ENCODE measurements at places on chromosomes 4 and X. TPM values are rescaled to one million over a fixed set of nuclear protein-coding genes. Genes with fewer than 3 reads are reported as not detected.

DNA sequence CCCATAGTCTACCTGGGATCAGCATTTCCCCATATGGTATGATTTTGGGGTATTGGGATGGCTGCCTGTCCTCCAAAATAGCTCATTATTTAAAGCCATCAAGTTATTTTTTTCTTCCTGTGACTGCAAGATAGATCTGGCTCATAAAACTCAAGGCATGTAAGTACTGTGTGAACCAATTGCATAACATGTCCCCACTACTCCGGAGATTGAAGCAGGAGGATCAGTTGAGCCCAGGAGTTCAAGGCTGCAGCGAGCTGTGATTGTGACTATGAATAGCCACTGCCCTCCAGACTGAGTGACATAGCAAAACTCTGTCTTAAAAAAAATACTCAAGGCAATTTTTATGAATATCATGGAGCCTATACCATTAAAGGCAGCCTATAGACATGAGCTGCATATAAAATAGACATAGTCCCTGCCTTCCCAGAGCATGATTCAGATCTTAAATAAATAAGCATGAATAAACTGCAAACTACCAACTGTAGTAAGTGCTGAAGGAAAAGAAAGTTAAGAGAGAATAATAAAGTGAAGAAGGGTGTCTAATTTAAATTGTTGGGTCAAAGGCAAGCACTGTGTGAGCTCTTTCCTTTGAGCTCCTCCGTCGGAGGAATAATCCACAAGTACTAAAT, 16.9 kb upstream of the MMAA start:
- no peaks in the 10 kb centered on the region for H3K36me3 ChIP-seq
- no peak for DNase-seq

DNA sequence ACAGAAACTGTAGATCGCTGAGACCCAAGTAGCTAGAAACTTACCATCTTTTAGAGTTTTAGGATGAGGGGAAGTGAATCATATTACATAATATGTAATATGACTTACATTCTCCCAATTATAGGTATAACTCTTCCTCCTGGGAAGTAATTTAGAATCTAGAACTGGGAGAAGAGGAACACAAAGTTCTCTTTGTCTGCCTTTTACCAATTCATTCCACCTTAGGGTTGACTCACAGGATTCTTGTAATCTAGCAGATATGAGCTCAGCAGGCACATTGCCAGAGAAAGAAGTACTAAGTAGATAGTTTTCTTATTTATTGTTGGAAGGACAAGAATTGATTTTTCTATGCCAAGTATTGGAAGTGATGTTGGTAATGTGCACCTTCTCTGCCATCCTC, 58.0 kb upstream of the CCSER1 start:
- no peak overlapping the region for H3K27ac ChIP-seq
- H3K4me3 ChIP-seq = no peak overlapping the region
- no peaks in the 10 kb centered on the region for H3K4me1 ChIP-seq
- H3K36me3 ChIP-seq = no peaks in the 10 kb centered on the region
- no peaks in the 10 kb centered on the region for H3K27me3 ChIP-seq

GRCh38 chr4:180060159-180060889, 2182.9 kb upstream of the TENM3 start:
- H3K4me1 ChIP-seq = no peaks in the 10 kb centered on the region
- no peak overlapping the region for H3K27ac ChIP-seq
- no peaks in the 10 kb centered on the region for H3K36me3 ChIP-seq
- H3K4me3 ChIP-seq = no peak overlapping the region
- peak; percentile 37 for DNase-seq

DNA sequence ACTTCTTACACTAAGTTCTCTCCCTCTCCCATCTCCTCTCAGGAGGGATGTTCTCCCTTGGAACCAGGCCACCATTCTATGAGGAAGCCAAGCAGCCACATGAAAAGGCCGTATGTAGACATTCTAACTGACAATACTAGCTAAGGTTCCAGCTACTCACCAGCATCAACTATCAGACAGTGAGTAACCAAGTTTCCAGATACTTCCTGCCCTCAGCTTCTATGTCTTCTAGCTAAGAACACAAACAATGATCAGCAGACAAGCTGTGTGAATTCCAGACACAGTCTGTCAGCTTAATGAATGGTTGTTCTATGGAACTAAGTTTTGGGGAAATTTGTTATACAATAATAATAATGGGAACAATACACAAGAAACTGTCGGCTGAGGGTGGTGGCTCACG, 50.8 kb downstream of the SMIM14 start:
- no peak overlapping the region for H3K27ac ChIP-seq

GRCh38 chr4:633976-634598, 8.7 kb downstream of the PDE6B start:
- H3K36me3 ChIP-seq = no peaks in the 10 kb centered on the region
- no peak overlapping the region for H3K27ac ChIP-seq
- no peak overlapping the region for H3K4me3 ChIP-seq
- no peaks in the 10 kb centered on the region for H3K4me1 ChIP-seq

- no peaks in the 10 kb centered on the region for H3K27me3 ChIP-seq
- no peaks in the 10 kb centered on the region for H3K4me1 ChIP-seq
- no peak overlapping the region for H3K4me3 ChIP-seq
- no peaks in the 10 kb centered on the region for H3K36me3 ChIP-seq
Measured at GRCh38 chr4:128670513-128670912, 139.0 kb upstream of the JADE1 start.

DNA sequence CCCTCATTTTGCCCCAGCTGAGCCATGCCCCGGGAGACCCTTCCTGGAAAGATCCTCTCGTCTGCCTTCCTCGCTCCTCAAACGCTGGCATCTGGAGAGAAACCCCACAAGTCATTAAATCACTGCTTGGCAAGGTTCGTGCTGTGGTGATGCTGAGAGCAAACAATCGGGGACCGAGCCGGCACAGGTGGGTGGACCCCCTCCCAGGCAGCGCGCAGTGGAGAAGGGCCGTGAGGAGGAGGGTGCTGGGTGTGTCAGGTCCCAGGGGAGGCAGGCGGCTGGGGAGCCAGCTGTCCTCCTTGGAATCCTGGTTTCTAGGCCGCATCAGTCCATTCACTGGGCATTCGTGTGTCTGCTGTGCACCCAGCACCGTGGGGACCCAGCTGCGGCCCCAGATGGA, 64.9 kb upstream of the PSAPL1 start:
- DNase-seq = no peak
- no peak overlapping the region for H3K4me3 ChIP-seq
- H3K27ac ChIP-seq = no peak overlapping the region

- DNase-seq = no peak
- no peaks in the 10 kb centered on the region for H3K36me3 ChIP-seq
- no peak overlapping the region for H3K27ac ChIP-seq
- H3K4me3 ChIP-seq = no peak overlapping the region
- H3K4me1 ChIP-seq = no peaks in the 10 kb centered on the region
Measured at GRCh38 chr4:114108869-114109268, 129.4 kb upstream of the ARSJ start.

DNA sequence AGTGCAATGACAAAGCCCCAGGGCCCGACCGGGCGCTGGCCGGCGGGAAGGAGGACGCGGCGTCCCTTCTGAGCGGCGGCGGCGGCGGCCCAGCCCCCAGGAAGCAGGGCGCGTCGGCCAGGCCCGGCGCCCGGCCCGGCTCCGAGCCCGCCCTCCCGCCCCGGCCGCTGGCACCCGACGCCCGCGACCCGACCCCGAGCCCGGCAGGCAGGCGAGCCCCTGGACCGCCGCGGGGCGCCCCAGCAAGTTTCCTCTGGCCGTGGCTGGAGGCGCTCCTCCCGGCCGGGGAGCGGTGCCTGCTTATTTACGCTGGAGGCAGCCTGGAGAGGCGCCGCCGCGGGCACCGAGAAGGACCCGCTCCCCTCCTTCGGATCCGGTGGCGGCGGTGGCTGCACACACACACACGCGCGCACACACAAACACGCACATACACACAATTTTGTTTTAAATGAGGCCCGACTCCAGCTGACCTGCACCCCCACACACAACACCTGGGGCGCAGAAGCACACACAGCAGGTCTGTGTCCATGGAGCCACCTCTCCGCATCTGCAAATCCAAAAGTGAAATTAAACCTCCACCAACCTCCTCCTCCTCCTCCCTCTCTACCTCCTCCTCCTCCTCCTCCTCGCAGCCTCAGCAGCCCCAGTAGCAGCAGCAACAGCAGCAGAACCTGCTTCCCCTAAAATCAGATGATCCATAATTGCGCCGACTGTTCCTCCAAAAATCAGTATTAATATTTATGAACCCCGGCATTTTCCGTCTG, 669 bp downstream of the IRF2 start:
- H3K36me3 ChIP-seq = no peaks in the 10 kb centered on the region
- peak overlapping the region; percentile 95 for H3K27ac ChIP-seq
- peak; percentile 64 for DNase-seq
- H3K4me3 ChIP-seq = peak overlapping the region; percentile 75
- peaks cover 41% of the 10 kb centered on the region for H3K4me1 ChIP-seq
- H3K27me3 ChIP-seq = no peaks in the 10 kb centered on the region

DNA sequence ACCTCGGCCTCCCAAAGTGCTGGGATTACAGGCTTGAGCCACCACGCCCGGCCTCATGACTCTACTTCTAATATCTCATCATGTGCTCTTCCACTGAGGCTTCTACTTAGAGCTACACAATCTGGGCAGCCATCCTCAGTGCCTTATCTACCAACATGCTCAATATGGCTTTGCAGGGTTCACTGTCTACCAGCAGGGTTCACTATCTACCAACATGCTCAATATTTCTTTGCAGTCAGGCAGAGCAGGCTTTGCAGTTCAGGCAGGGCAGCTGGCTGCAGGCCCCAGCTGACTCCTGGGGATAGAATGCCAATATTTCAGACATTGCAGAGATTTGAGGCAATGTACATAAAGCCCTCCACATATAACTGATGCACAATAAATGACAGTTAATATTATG, 47.5 kb downstream of the PKD2 start:
- DNase-seq = peak; percentile 69
- no peak overlapping the region for H3K4me3 ChIP-seq
- no peaks in the 10 kb centered on the region for H3K36me3 ChIP-seq
- no peaks in the 10 kb centered on the region for H3K27me3 ChIP-seq
- H3K27ac ChIP-seq = no peak overlapping the region

DNA sequence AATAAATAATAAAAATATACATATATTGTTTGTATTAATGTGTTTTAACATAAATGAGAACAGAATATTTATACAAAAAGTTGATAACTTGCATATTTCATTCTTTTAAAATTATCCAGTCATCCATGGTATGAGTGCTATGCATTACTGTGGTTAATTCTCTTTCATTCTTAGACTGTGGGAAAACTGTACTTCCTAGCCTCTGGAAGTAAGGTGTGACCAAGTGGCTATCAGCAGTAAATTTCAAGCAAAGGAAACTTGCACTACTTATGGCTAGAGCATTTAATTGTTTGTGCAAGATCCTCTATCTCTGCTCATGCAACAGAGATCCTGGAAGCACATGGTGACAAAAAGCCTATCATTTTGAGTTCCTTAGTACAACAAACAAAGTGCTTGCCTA, 1054.5 kb upstream of the PABPC4L start:
- H3K4me1 ChIP-seq = no peaks in the 10 kb centered on the region
- no peak for DNase-seq
- H3K4me3 ChIP-seq = no peak overlapping the region

GRCh38 chr4:42633605-42634388, 23.1 kb downstream of the ATP8A1 start:
- no peaks in the 10 kb centered on the region for H3K27me3 ChIP-seq
- H3K4me3 ChIP-seq = no peak overlapping the region
- DNase-seq = no peak

DNA sequence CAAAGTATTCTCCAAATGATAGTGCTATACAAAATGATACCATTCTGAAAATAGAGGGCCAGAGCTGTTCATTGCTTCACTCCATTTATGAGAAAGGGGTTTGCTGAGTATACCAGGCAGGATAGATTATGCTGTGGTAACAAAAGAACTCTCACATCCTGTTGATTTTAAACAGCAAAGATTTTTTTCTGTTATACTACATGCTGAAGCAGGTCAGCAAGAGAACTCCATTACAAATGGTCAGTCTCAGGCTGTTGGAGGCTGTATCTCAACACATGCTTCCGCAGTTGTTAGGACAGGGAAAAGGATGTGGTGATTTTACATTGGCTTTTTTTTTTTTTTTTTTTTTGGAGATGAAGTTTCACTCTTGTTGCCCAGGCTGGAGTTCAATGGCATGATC, 13.7 kb upstream of the KLHL5 start:
- no peaks in the 10 kb centered on the region for H3K36me3 ChIP-seq
- no peak for DNase-seq
- H3K27me3 ChIP-seq = no peaks in the 10 kb centered on the region
- H3K4me3 ChIP-seq = no peak overlapping the region
- peaks cover 20% of the 10 kb centered on the region for H3K4me1 ChIP-seq

- DNase-seq = no peak
- H3K4me3 ChIP-seq = no peak overlapping the region
- H3K27me3 ChIP-seq = no peaks in the 10 kb centered on the region
Measured at GRCh38 chr4:184376126-184376838, 98.1 kb downstream of the IRF2 start.

Gene COL4A6
- 12.9 TPM for total RNA-seq

Gene DGAT2L6
- not detected for total RNA-seq

Gene AFF2
- total RNA-seq = 6.5 TPM

Gene ZNF595
- total RNA-seq = 16.4 TPM

Gene TMEM47
- total RNA-seq = 31.2 TPM

Gene CCNB3
- total RNA-seq = 0.13 TPM

Gene KCND1
- 0.64 TPM for total RNA-seq

Gene PSAPL1
- 4.3 TPM for total RNA-seq

Gene HTN3
- not detected for total RNA-seq

Gene LIMCH1
- total RNA-seq = 13.3 TPM

Gene SCML1
- total RNA-seq = 21.8 TPM

Gene TLR3
- 1.8 TPM for total RNA-seq

Gene SOD3
- total RNA-seq = 7.5 TPM

Gene TTC29
- total RNA-seq = 0.13 TPM

Gene TCEAL6
- total RNA-seq = not detected

Gene AFM
- total RNA-seq = 70.0 TPM
